Right cardiac atrium (tissue), 5 donors: ENCODE measurements at places on chromosomes 5 and 9.

GRCh38 chr5:27458287-27458686, 419.9 kb upstream of the CDH9 start:
- no peak for DNase-seq

DNA sequence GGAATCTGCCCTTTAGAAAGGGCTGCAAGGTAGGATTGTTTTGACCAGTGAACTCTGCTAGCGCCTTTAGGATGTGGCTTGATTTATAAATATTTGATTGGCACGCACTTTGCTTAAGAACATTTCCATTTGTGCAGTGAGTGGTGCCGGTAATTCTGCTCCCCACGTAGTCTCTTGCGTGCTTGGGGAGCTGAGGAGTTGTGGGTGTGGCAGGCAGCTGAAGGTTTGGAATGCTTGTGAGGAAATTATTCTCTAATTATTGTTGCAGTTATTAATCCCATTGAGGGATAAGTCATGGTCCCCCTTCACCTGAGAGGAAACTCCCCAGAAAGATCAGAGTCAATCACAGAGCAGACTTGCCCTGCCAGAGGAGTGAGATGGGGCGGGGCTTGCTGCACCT, 76.7 kb downstream of the FGF1 start:
- DNase-seq = no peak

DNA sequence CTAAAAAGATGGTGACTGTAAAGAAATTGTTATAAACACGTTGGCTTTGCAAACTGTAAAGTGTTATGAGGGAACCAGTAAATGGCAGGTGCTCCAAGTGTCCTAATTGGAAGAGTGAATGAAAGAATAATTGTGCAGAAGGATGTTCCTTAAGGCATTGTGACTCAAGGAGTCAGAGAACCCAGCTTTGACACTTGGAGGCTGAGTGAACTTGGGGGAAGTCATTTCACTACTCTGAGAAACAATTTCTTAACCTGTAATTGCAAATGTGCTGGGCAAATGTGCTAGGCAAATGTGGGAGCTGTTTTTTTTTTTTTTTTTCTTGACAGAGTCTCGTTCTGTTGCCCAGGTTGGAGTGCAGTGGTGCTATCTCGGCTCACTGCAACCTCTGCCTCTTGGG, 84.0 kb upstream of the TNFSF8 start:
- no peak for DNase-seq

DNA sequence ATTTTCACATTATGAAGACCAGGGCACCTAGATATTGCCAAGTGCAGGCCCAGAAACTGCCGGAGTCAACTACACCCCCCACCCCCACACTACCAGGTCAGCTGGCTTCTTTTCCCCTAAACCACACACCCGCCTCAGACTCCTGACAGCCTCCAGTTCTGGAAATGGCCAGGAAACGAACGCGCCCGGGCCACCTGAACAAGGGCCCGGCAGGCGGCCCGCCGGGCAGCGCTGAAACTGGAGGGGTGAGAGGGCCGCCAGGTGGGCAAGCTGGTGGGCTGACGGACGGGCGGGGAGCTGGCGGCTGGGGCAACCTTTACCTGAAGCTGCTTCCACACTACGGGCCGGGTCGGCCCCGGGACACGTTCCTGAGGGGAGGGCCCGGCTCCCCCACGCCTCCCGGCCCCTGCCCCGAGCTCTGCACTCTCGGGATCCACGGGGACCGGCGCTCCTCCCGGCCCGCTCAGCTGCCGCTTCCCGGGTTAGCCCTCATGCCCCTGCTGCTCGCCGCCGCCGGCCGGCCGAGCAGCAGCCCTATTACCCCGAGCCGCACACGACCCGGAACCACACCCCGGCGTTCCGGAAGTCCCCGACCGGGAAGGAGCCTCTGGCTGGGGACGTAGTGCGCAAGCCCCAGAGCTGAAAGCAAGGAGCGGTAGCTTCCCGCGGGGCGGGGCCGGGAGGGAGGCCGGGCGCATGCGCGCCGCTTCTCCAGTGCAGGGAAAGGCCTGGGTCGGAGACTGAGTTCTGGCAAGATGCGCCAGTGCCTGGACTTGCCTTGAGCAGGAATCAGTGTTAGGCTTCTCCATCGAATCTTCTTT, at the start of gene MAPKAP1:
Gene MAPKAP1, minus strand, starts transcription at position 558 of the 821 bp plus-strand sequence. CDS start 34,634 bp downstream, outside the sequence.
- peak; percentile 99 for DNase-seq
